ENCODE measurements at places on chromosomes 7 and 10.

DNA sequence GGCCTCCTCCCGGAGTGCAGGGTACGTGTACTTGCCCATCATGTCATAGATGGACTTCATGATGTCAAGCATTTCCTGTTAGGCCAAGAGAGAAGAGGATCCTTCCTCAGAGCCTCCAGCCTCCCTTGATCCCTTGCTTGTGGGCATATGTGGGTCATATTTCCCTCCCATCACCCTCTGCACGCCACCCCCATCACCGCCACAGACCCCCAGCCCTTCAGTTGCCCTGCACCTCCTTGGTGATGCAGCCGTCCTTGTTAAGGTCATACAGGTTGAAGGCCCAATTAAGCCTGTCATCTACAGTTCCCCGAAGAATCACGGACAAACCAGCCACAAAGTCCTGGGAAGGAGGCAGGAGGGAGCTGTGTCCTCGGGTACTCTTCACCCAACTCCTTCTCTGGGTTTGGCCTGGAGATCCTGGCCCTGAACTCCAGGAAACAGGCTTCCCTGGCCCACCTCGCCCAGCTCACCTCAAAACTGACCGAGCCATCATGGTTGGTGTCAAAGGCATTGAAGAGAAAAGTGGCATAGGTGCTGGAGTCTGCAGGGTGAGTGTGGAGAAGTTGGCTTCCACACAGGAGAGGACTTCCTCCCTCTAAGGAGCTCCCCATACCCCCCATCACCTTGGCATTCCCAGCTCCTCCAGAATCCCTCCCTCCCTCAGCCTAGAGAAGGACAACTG is 9.8 kb upstream of the OGA start:
- no peak for DNase-seq

DNA sequence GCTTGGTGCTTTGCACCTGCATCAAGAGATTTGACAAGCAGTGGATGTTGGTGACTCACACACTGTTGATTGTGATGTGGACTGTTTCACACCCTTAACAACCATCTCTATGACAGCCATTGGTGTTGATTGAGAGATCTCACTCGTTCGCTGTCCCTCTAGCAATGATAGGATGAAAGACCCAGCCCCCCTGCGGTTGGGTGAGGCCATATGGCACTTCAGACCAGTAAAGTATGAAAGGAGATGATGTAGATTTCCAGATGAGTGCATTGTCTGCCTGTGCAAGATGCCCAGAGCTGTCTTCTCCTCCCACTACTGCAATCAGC is 138.7 kb upstream of the PRR15 start:
- DNase-seq = no peak

DNA sequence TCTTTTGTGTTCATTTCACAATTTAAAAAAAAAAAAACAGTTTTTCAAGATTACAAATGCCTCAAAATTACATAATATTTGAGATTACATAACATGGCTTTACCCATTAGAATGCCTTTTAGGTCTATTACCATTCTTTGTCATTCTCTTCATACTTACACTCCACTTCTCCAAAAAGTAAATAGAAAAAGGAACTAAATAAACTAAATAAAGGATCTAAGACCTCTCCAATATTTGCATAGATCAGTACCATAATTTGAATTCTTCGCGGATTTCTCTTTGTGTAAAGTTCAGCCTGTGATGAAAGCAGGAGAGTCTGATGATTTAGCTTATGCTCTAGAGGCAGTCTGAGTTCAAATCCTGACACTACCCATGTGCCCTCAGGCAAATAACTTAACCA is 56.4 kb upstream of the C1GALT1 start:
- DNase-seq = no peak

DNA sequence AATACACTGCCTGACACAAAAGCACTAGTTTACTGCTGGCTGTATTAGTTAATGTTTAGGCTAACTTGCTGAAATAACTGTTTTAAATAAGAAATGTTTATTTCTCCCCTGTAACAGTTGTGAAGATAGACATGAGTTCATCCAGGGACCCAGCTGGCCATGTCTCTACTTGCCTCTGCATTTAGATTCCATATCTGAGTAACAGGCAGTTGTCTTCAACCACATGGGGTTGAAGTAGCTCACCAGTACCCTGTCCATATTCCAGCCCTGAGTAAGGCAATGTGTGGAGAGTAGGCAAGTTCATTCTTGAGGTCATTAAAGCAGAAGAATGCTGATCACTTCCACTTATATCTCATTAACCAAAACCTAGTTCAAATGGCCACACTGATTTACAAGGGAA is 31.1 kb upstream of the RSBN1L start:
- DNase-seq = no peak

DNA sequence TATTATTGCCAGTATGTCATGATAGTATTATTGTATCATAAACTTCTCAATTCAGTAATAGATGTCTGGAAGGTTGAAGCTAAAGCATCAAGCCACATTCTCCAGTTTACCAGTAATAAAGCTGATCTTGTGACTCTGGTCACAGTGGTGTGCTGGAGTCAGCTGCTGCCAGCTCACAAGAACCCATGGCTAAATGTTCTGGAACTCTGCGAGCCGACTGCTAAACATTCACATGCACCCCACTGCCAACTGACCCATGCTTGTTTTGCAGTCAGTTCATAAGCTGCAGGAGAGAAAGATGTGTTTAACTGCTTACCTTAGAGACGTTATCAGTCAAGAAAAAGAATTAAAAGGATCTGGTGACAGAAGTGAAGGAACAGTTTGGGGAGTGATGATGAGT is 5.9 kb upstream of the DNTT start:
- no peak for DNase-seq

DNA sequence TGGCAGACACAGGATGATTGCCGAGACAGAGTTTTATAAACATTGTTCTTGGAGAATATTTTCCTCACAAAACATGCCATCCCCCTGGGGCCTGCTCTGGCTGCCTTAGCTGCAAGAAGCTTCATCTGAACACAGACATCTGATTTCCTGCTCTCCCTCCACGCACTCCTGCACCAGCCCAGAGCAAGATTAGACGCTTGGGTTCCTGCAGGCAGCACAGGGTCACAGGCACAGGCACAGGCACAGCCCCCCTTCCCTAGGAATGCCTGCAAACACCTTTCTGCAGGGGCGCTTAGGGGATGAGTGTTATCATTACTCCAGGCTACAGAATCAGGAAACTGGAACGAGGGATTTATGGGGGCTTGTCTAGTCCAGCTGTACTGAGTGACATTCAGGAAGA is 450.3 kb downstream of the GRID1 start:
- DNase-seq = no peak

DNA sequence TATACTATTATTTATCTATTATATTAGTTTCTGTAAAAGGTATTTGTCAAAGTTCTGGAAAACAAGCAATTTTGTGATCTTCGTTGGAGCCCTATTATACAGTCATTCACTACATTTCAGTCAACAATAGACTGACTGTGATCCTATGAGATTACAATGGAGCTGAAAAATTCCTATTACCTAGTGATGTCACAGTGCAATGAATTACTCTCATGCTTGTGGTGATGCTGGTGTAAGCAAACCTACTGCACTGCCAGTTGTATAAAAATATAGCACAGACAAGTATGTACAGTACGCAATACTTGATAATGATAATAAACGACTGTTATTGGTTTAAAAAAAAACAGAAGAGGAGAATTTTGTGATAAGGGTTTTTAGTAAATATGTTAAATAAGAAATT is 21.4 kb downstream of the OR6V1 start:
- DNase-seq = no peak

DNA sequence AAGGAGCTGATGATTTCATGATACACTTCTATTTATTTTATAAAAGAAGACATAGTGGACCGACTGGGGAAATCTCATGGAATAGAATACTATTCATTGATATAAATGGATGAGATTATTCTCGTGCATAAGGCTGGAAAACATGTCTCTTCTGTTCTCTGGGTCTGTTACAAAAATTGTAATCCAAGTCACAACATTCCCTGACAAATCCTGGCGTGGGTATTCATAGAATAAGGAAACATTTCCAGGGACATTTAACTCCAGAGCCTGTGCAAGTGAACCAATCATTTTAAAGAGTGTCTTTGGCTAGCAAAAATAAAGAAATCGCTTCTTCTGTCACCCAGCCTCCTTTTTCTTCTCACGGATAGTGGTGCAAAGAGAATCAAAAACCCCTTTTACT is 1148.5 kb upstream of the AUTS2 start:
- no peak for DNase-seq

DNA sequence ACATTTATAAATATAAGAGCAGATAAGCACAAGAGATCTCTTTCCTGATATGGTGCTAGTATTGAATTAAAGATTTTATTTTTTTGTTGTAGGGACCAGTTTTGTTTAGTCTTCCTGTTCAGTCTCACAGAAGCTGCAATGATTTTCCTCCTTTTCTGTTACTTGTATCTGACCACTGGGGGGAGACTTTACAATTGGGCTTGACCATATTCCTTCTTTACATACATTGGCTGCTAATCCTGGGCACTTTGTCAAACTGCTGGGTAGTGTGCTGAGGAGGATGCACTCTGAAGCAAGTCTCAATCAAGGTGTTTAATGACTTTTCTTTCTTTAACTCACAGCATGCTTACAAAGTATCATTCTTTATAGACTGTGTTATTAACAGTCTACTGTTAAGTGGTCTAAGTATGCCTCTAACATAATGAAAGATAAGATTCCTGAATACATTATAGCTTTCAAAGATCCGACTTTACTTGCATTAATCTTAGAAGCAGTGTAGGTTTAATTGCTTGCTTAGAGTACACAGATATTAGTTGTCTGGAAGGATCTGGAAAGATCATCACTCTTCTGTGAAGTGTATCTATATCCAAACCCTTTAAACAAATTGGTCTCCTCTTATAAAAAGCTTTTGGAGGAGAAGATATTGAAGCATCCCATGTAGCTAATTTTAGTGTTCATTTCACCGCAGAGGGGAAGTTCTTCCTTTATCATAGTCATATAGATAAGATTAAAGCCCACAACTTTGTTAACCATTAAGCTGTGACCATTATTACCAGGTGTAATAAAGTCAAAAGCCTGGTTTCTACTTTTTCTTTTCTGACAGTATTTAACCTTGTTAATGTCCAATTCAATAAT is 3.1 kb downstream of the PALS2 start:
- no peak for DNase-seq

DNA sequence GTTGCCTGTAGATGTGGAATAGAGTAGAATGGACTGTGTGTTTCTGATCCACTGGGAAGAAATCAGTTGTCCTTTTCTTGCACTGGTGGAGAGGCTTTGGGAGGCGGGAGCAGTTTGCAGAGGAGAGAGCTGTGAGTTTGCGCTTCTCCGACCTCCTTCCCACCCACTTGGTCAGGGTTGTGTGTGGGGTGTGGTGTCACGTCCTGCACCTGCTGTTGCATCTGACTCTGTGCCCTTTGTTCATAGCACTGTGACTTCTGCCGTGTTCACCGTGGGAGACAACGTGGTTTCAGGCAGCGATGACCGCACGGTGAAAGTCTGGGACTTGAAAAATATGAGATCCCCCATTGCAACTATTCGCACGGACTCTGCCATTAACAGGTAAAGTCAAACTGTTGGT is 67.8 kb downstream of the WDR37 start:
- no peak for DNase-seq

DNA sequence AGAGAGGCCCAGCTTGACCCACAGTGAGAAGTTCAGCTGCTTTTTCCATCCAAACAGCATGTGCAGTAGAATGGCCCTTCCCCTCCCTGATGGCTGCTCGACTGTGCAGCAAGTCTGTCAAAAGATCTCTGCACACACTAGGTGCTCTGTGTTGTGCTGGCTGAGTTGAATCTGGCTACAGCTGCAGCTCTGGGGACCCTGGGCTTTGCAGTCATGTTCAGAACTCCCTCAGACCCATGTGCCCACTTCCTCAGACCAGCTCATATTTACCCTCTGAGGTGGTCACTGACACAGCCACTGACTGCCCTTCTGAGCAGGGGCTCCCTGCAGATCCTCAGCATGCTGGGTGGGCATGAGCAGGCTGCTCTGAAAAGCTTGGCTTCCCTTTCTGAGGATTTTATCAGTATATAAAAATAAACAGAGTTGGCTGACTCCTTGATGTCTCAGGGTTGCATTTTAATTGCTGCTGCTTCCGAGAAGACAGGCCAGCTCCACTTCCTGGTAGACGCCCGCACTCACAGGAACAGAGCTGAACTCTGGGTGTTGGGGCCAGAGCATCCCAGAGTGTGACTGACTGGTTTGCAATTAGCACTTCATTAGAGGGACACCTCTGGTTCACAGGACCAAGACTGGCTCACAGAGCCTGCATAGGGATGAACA is 507.9 kb downstream of the RPS24 start:
- DNase-seq = no peak

DNA sequence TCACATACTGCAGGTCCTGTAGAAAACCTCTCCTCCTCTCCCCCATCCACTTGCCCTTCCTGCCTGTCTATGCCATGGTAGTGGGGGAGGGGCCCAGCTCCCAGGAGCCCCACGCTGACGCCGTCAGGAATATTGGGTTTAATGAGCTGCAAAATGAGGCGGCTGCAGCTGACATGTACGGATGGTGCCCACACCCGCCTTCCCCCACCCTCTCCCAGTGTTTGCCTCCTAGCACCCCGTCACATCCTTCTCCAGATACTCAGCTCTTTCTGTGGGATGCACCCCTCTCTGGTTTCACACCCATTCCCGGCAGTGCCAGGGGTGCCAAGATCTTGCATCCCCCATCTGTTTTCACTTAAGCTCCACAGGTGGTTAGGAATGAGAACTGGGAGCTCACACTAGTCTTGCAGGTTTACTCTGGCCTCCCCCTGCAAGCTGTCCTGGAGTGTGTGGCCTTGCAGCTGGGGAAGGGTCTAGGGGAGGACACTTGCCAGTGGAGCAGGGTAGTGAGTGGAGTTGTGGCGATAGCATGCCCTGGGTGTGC is 26.1 kb downstream of the GBX1 start:
- DNase-seq = no peak

GRCh38 chr10:73732931-73733623 is 11.1 kb upstream of the SEC24C start:
- no peak for DNase-seq

DNA sequence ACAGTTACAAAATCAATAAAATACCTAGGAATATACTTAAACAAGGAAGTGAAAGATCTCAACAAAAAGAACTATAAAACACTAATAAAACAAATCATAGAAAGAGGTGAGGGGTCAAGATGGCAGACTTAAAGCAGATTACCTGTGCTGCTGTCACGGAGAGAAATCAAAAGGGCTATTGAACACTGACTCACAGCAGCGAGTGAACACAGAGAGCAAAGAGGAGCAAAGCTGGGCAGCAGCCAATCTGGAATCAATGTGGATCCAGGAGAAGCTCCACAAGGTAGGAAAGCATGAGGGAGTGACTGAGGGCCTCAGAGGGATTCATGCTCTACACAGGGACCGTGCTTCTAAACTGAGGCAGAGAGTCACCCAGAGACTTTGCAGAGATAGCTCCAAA is 562.0 kb upstream of the SEMA3D start:
- no peak for DNase-seq

GRCh38 chr10:91978585-91978984 is 55.0 kb downstream of the BTAF1 start:
- DNase-seq = no peak

DNA sequence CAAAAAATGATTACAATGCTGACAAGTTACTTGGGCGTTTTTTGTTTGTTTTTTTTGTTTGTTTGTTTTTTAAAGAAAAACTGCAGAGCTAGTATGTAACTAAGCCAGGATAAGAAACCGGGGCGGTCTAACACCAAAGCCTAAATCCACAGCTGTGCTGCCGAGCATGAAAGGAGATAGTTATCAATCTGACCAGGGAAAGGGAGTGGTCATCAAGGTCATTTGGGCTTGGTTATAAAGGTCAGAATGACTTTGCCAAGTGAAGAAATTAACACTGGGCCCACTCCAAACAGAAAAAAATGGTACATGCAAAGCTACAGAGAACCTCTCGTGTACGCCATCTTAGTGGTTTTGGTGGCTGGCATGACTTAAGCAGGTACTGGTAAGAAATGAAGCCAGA is 104.7 kb downstream of the SRPK2 start:
- no peak for DNase-seq

GRCh38 chr7:20331910-20332813 is 1.5 kb downstream of the ITGB8 start:
- no peak for DNase-seq
